HT1080 (cell line): ENCODE measurements at places on chromosomes 12 and 14. TPM values are rescaled to one million over a fixed set of nuclear protein-coding genes. Genes with fewer than 3 reads are reported as not detected.
A peak's percentile ranks its signal among the peaks of the same experiment; 100 is the strongest.

The AICDA gene
- total RNA-seq, result not detected in 2 replicates

The SERPINA3 gene
- not detected in 2 replicates for total RNA-seq

The PTGDR gene
- not detected in 2 replicates for total RNA-seq

DNA sequence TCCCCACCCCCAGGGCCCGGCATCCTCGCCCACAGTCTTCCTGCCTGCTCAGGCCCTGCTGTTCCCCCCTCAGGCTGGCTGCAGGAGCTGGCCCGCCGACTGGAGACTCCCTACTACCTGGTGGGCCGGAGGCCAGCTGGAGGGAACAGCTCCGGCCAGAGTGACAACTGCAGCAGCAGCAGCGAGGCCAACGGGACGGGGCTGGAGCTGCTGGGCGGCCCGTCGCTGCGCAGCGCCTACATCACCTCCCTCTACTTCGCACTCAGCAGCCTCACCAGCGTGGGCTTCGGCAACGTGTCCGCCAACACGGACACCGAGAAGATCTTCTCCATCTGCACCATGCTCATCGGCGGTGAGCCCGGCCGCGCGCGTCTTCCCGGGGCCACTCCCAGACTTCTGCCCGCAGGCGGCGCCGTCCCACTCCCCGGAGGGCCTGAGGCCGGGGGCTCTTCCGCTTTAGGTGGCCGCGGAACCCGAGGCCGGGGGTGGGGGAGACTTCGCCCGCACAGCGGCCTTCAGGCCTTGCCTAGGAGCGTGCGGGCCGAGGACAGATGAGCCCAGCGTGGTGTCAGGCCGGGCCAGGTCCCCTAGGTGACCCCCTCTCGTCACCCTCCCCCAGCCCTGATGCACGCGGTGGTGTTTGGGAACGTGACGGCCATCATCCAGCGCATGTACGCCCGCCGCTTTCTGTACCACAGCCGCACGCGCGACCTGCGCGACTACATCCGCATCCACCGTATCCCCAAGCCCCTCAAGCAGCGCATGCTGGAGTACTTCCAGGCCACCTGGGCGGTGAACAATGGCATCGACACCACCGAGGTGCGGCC lies 10.2 kb downstream of the KCNH3 start:
- no peak for DNase-seq

DNA sequence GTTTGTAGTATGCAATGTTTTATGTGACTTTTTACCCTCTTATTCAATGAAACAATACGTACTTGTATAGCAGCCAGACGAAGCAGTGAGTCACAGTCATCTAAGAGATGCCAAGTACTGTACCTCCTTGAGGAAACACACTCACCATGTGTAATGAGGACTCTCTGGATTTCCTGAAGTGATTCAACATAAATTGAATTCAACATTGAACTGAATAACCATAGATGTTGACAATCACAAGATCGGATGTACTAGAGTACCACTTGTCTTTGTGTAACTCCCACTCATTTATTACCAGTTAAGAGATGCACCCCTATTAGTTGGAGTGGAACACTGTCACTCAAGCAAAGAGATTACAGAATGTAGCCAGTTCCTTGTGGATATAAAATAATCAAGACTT lies 175.2 kb upstream of the HMGA2 start:
- DNase-seq, result peak; percentile 99

DNA sequence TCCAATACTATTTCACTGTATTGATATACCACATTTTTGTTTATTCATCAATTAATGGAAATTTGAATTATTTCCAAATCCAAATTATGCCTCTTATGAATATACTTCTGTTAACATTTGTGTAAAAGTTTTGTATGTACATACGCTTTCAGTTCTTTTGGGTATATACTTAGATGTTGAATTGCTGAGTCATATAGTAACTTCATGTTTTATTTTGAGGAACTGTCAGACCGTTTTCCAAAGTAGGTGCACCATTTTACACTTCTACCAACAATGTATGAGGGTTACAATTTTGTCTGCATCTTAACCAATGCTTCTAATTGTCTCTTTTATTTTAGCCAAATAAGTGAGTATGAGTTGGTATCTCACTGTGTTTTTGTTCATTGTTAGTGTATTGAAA lies 10.2 kb upstream of the CCER1 start:
- DNase-seq, result no peak

DNA sequence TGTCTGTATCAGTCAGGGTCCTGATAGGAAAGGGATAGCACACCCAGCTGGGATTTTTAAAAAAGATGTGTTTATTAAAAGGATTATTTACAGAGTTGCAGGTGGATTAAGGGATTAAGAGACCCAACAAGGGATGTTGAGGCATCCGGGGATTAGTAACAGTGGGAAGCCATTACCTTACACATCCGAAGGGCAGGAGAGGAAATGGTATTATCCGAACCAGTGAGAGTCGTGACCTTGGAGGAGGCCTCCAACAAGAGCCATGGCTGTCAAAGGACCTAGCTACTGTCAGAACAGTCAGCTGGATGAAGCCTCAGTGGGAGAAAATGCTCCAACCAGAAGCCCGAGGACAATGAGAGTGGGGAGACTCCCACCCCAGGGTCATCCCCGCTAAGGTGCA lies 146.3 kb upstream of the KRAS start:
- DNase-seq, result no peak

GRCh38 chr14:36997843-36998242 lies 174.6 kb downstream of the SLC25A21 start:
- no peak for DNase-seq
